ENCODE measurements at places on chromosomes 3 and 15.

DNA sequence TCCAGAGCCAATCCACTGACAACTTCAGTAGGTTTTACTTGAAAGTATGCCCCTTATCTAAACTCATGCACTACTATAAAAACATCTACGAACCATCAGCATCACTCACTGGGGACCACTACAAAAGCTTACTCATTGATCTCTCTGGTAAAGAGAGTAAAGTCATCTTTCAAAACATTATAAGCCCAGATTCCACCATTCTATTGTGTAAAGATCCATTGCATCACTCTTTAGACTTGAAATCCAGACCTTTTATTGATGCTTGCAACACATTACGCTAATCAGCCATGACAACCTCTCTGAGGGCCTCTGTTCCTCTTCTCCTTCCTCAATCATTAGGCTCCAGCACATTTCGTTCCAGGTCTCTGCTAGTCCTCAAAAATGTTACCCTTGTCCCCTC is 248.9 kb upstream of the WNT5A start:
- no peak for DNase-seq

- no peak for DNase-seq
Observed at GRCh38 chr3:30407651-30408050, 198.8 kb upstream of the TGFBR2 start.

DNA sequence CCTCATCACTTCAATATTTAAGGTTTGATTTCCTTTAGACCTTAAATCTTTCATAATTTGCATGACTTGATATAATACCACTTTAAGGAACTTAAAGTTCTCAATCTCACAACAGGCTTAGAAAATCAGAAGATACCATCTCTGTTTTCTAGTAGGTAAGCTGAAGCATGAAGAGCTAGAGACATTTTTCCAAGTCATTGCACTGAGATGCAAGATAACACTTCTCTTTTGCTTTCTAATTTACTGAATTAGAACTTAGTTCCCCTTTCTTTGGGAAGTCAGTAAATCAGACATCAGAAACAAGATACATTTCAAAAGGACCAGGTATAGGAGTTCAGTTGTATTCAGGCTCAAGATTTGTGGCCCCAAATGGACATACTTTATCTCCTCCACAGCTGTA is 79.7 kb downstream of the DZIP3 start:
- no peak for DNase-seq

DNA sequence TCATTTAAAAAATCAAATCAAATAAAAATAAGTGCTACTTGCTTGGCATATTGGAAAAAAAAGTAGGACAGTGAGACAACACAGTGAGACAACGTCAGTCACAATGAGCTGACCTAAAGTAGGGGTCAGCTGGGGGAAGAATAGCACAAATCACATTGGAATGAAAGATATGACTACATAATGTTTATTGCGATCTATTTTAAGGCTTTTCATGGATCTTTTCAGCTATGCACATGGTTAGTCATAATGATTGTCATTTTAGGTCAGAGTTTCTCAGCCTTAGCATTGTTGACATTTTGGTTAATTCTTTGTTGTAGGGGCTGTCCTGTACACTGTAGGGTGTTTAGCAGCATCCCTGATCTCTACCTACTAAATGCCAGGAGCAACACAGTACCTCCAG is 44.5 kb downstream of the CMSS1 start:
- DNase-seq: no peak

- DNase-seq: no peak
Observed at GRCh38 chr3:47984075-47984728, 32.0 kb downstream of the MAP4 start.

GRCh38 chr3:139526146-139526545 is 13.4 kb downstream of the RBP1 start:
- DNase-seq: no peak

- DNase-seq: no peak
Observed at GRCh38 chr3:57973715-57974477, 34.3 kb upstream of the FLNB start.

GRCh38 chr3:11392014-11392859 is 120.0 kb downstream of the ATG7 start:
- DNase-seq: no peak

GRCh38 chr3:45212095-45212468 is 14.0 kb downstream of the TMEM158 start:
- no peak for DNase-seq
